ENCODE measurements at places on chromosomes 12 and 14.

DNA sequence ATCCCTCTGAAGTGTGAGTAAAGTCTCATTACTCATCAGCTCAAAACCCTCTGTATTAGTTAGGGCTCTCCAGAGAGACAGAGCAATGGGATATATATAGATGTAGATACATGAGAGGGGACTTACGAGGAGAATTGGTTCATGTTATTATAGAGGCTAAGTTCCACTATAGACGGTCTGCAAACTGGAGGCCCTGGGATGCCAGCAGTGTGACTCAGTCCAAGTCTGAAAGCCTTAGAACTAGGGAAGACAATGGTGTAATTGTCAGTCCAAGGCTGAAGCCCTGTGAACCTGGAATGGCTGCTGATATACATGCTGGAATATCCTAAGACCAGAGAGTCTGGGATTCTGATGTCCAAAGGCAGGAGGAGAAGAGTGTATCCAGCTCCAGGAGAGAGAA is 57.3 kb upstream of the CEP83 start:
- no peak for DNase-seq

- DNase-seq = peak; percentile 96
Measured at GRCh38 chr14:35292051-35292769, at the start of gene PSMA6. Gene PSMA6 (plus strand): TSS chr14:35292382. CDS start chr14:35292477, 95 bp downstream.

- no peak for DNase-seq
Measured at GRCh38 chr12:1732914-1733313, 42.0 kb downstream of the ADIPOR2 start.

- DNase-seq = no peak
Measured at GRCh38 chr12:62679608-62680007, 213.0 kb downstream of the MON2 start.

DNA sequence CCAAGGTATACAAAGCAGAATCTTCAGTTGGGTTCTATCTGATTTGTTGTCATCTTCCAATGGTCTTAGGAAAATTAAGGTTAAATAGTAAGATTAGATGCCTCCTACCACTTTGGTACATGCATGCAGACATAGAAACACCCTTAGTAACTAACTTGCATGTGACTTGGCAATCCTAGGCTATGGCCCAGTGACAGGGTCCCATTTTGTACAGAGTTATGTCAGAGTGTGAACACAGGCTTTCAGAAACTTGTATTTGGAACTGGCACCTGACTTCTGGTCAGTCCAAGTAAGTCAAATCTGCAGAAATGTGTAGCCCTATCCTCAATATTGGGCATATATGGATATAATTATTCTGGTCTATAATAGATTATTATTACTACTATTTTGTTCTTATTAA is 53.1 kb downstream of the DAD1 start:
- DNase-seq = no peak

GRCh38 chr12:125329239-125330102 is 264.2 kb downstream of the AACS start:
- DNase-seq = no peak

GRCh38 chr12:104478396-104479122 is 21.8 kb downstream of the CHST11 start:
- no peak for DNase-seq

GRCh38 chr14:50451854-50452253 is 55.2 kb upstream of the CDKL1 start:
- no peak for DNase-seq

- DNase-seq = no peak
Measured at GRCh38 chr12:96223411-96224218, 29.4 kb downstream of the ELK3 start.

DNA sequence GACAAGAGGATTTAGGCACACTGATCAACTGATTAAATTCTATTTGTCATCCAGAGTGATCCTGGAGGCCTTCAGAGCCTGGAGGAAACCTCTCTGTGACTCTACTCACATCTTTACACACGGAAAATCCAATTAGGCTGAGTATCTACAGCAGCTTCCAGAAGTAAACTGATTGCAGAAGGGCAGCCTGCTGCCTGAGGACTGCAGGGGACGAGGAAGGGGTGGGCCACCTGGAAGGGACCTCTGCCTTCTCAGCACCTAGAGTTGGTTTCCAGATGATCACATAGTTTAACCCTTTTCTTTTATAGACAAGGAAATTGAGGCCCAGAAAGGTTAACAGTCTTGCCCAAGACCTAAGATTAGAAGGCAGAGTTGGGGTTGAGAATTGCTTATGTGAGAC is 206.1 kb downstream of the DAD1 start:
- no peak for DNase-seq

GRCh38 chr12:87671757-87672156 is 357.4 kb downstream of the C12orf50 start:
- DNase-seq = no peak
